A549 treated with AZD2906 at 1 μM for 4 hours (cell line): ENCODE measurements at places on chromosomes 2 and 18. TPM values are rescaled to one million over a fixed set of nuclear protein-coding genes. Genes with fewer than 3 reads are reported as not detected.

BCL11A gene
- 0.01 to 0.11 TPM (median 0.09 TPM) in 5 replicates for total RNA-seq

CD207 gene
- total RNA-seq: not detected in 5 replicates

FLACC1 gene
- total RNA-seq: 0.14 to 0.20 TPM (median 0.17 TPM) in 3 of 5 replicates, not detected in the others

AQP12A gene
- not detected in 5 replicates for total RNA-seq

LBX2 gene
- 3.2 to 4.3 TPM (median 3.8 TPM) in 5 replicates for total RNA-seq

LYPD6B gene
- total RNA-seq: not detected in 5 replicates

ALK gene
- not detected in 5 replicates for total RNA-seq

G6PC2 gene
- total RNA-seq: not detected in 5 replicates
